ENCODE measurements at places on chromosomes 3 and 15. TPM values are rescaled to one million over a fixed set of nuclear protein-coding genes. Genes with fewer than 3 reads are reported as not detected.
A peak's percentile ranks its signal among the peaks of the same experiment; 100 is the strongest.

DNA sequence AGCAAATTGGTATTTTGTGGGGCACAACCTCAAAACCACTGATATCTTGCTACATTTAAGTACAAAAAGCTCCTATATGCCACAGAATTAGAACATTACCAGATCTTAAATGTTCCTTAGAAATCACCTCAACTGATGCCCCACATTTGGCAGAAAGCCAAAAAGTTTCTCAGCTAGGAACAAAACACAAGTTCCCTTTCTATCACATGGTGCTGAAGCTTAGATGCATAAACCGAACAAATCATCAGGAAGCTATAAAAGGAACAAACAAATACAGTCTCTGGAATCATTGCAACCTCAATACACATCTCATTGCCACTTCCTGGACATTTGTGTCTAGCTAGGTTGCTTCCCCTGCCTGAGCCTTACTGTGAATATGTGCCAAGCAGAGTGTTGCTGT lies 492.6 kb downstream of the LPP start:
- DNase-seq: no peak
- peaks cover 37% of the 10 kb centered on the region for H3K4me1 ChIP-seq
- H3K27ac ChIP-seq: no peak overlapping the region
- H3K27me3 ChIP-seq: no peaks in the 10 kb centered on the region
- no peak overlapping the region for H3K4me3 ChIP-seq

DNA sequence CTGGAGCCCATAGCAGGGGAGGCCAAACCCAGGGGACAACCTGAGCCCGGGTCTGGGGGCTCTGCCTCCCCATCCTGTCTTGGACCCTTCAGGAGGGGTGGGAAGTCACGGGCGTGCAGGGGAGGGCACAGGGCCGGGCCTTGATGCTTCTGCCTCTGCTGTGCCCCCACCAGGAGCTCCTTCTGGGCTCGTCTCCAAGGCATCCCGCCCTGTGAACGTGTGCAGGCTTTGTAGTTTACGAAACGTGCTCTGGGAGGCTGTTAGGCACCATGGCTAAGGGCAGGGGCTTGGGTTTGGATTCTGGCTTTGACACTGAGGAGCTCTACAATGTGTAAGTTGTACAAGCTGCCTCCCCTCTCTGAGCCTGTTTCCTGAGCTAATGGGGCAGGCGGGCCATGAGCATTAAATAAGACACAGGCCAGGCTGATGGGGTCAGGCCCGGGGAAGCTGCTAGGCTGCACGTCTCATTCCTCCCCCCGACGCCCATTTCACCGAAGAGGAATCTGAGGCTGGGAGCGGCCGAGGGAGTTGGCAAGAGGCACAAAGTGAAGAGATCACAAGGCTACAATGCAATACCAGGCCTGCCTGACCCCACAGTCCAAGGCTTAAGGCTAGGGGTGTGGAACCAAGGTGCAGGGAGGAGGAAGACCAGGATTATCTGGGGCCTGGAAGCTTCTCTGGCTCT lies 19.6 kb downstream of the PLXND1 start:
- peaks cover 37% of the 10 kb centered on the region for H3K4me1 ChIP-seq
- H3K27ac ChIP-seq: peak overlapping the region; percentile 25
- no peaks in the 10 kb centered on the region for H3K27me3 ChIP-seq
- no peak overlapping the region for H3K4me3 ChIP-seq

- no peak overlapping the region for H3K27ac ChIP-seq
- H3K4me1 ChIP-seq: no peaks in the 10 kb centered on the region
- no peaks in the 10 kb centered on the region for H3K27me3 ChIP-seq
- no peak overlapping the region for H3K4me3 ChIP-seq
- no peaks in the 10 kb centered on the region for H3K36me3 ChIP-seq
Observed at GRCh38 chr3:143751643-143752178, 96.6 kb downstream of the SLC9A9 start.

- H3K27me3 ChIP-seq: no peaks in the 10 kb centered on the region
- H3K27ac ChIP-seq: peak overlapping the region; percentile 99
- peaks cover 71% of the 10 kb centered on the region for H3K4me1 ChIP-seq
- no peak for DNase-seq
- peaks cover 42% of the 10 kb centered on the region for H3K36me3 ChIP-seq
Observed at GRCh38 chr15:60396958-60397771, 621 bp downstream of the ANXA2 start.

DNA sequence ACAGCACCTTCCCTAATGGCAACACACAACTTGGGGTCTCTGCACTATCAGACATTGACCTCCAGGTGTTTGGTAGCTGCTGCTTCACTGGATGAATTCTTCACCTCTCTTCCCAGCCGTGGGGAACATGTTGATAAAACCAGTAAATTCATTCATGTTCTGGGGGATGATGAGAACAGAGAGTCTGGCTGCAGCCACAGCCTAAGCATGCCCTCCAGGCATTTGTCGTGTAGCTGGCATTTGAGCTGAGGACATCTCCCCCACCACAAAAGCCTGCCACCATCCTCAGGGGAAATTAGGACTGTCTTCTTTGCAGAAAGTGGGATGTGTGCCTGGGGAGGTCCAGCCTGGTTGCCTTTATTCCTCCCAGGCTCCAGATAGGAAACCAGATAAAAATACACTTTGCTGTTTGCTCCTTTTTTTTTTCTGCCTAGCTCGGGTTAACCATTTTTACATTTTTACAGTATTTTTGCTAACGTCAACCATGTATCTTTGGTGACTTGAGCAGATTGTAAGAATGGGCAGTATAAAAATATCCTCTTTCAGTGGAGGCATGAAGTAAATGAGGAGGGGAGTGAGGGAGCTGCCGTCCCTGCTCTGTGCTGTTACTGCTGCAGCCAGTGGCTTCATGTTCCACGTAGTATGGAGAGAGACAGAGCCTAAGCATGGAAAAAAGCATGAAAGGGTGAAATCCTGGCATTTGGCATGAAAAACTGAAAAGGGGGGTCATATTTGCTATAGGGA lies 444.0 kb downstream of the EPHB1 start:
- H3K4me3 ChIP-seq: no peak overlapping the region
- no peak overlapping the region for H3K27ac ChIP-seq
- no peak for DNase-seq
- no peaks in the 10 kb centered on the region for H3K27me3 ChIP-seq

DNA sequence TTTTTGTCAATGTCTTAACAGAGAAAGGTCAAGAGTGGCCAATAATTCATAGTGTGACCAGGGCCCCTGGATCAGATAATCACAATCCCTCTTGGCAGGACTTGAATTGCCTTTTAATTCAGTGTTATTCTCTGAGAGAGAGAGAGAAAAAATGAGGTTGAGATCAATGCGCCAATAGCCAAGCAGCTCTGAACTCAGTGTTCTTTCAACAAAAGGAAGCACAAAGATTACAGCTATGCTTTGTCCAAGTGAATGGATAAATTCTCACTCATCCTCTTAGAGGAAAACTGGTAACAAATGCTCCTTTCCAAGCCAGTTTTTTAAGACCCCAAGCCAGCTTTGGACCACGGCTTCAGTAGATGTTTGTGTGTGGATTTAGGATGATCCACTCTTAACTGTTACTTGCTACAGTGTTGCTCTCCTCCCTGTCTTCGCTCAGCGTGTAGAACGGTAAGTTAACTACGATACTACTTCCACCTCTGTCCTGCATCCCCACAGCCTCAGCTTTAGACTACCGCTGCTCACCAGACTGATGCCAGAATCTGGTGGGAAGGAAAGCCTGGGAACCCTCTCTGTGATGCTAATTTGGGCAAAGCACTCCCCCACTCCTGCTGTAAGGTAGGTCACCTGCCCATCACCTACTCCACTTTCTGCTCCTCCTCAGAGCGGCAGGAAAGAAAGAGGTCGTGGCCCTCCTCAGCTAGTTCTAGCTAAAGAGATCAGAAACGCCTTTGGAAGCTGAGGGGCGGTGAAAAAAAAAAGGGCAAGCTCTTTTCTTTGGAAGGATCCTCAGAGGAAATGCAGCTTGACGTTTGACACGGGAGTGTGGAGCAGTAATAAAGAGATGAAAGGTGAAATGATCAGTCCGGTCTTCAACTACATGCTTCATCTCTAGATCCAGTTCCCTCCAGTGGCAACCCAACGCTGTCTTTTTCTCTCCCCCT lies 46.8 kb upstream of the LPP start:
- no peaks in the 10 kb centered on the region for H3K4me1 ChIP-seq
- peaks cover 2% of the 10 kb centered on the region for H3K36me3 ChIP-seq
- DNase-seq: no peak

DNA sequence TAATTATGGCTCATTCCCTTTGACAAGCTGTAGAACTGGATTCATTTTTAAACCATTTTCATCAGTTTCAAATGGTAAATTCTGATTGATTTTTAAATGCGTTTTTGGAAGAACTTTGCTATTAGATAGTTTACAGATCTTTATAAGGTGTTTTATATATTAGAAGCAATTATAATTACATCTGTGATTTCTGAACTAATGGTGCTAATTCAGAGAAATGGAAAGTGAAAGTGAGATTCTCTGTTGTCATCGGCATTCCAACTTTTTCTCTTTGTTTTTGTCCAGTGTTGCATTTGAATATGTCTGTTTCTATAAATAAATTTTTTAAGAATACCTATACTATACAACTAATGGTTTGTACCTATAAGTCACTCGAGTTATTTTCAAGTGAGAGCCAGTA lies 62.7 kb downstream of the PXYLP1 start:
- DNase-seq: no peak
- H3K27ac ChIP-seq: peak overlapping the region; percentile 76
- peaks cover 40% of the 10 kb centered on the region for H3K4me1 ChIP-seq
- no peaks in the 10 kb centered on the region for H3K27me3 ChIP-seq
- peaks cover 10% of the 10 kb centered on the region for H3K36me3 ChIP-seq

- no peak overlapping the region for H3K4me3 ChIP-seq
- peaks cover 43% of the 10 kb centered on the region for H3K36me3 ChIP-seq
- H3K4me1 ChIP-seq: no peaks in the 10 kb centered on the region
- no peaks in the 10 kb centered on the region for H3K27me3 ChIP-seq
- peak overlapping the region; percentile 58 for H3K27ac ChIP-seq
- no peak for DNase-seq
Observed at GRCh38 chr3:9452417-9452816, 55.0 kb downstream of the SETD5 start.

- H3K36me3 ChIP-seq: no peaks in the 10 kb centered on the region
- H3K27ac ChIP-seq: no peak overlapping the region
- no peaks in the 10 kb centered on the region for H3K4me1 ChIP-seq
- peak; percentile 35 for DNase-seq
Observed at GRCh38 chr3:184414418-184415202, 34.8 kb downstream of the CHRD start.

DNA sequence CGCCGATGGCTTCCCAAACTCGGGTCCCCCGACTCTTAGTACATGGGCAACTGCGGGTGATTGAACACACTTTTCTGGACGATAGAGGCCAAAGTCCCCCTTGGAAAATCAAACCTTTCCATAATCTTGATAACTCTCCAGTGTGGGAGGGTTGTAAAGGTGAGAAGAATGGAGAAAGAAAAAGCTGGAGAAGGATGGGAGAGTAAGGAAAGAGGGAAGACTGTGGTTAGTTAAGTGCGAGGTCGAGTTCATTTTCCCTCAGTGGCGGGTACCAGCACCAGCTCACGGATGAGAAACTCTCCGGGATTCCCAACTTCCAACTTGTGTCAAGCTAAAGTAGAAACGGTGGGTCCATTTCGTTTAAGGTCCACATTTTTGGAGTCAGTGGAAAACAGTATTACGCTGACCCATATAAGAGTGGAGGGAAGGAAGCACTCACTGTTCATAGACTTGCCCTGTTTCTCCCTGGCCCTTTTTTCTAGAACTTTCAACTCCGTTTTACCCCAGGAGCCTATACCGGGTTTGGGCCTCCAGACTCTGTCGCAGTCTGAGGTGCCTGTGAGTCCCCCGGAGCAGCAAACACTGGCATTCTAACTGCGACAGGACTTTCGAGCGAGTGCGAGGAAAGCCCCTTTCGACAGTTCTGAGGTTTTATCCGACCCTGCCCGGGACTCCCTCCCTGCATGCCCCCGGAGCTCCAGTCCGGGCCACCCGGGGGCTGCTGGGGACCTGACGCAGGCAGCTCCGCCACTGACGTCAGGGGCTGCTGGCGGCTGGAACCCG lies 14.8 kb downstream of the ZIC1 start:
- peaks cover 49% of the 10 kb centered on the region for H3K27me3 ChIP-seq
- peaks cover 2% of the 10 kb centered on the region for H3K36me3 ChIP-seq
- H3K27ac ChIP-seq: peak overlapping the region; percentile 77
- DNase-seq: peak; percentile 68

Gene IQCF5
- not detected for total RNA-seq

- no peak for DNase-seq
- H3K27ac ChIP-seq: no peak overlapping the region
- H3K36me3 ChIP-seq: peaks cover 12% of the 10 kb centered on the region
- H3K4me3 ChIP-seq: no peak overlapping the region
Observed at GRCh38 chr3:102125197-102125993, 276.1 kb downstream of the NFKBIZ start.

GRCh38 chr3:133841196-133841595 lies 35.6 kb downstream of the SRPRB start:
- no peak overlapping the region for H3K4me3 ChIP-seq
- no peak overlapping the region for H3K27ac ChIP-seq
- H3K4me1 ChIP-seq: peaks cover 9% of the 10 kb centered on the region
- no peaks in the 10 kb centered on the region for H3K27me3 ChIP-seq
- peaks cover 16% of the 10 kb centered on the region for H3K36me3 ChIP-seq

DNA sequence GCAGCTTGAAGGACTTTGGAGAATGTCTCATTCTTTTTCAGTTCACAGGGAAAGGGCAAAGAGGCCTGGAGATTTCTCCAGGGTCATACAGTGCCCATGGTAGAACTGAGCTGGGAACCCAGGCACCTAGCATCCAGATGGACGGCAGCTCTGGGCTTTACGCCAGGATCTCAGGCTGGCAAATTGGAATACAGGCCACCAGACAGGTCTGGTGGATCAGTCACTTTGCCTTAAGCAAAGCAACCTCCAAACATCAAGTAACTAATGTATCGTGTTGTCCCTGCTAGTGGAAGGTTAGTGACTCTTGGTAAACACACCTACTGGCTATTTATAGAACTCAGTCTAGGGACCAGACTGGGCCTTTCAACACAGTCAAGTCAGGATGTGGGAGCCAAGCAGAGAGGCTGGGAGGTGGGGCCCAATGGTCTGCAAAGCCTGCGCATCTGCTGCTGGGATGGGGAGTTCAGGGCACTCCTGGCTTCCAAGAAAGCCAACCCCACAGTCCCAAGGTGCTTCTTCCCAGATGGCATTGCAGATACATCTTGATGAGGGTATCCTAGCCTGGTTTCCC lies 30.2 kb downstream of the RPLP1 start:
- H3K4me1 ChIP-seq: no peaks in the 10 kb centered on the region
- H3K4me3 ChIP-seq: no peak overlapping the region
- H3K27me3 ChIP-seq: peaks cover 13% of the 10 kb centered on the region
- H3K27ac ChIP-seq: no peak overlapping the region

- H3K36me3 ChIP-seq: no peaks in the 10 kb centered on the region
- no peak for DNase-seq
- no peak overlapping the region for H3K27ac ChIP-seq
- peaks cover under 1% of the 10 kb centered on the region for H3K4me1 ChIP-seq
Observed at GRCh38 chr15:59443341-59444072, 5.5 kb downstream of the FAM81A start.

Gene EBLN2
- 3.3 TPM for total RNA-seq

All from chondrocyte (in vitro differentiated cells).